ENCODE measurements at places on chromosomes 1 and 21. TPM values are rescaled to one million over a fixed set of nuclear protein-coding genes. Genes with fewer than 3 reads are reported as not detected.

DAB1 gene
- not detected for total RNA-seq

RASAL2 gene
- 23.1 TPM for total RNA-seq

ADGRB2 gene
- 3.9 TPM for total RNA-seq

LMX1A gene
- total RNA-seq = not detected
